ENCODE measurements at places on chromosomes 6 and 20.
A peak's percentile ranks its signal among the peaks of the same experiment; 100 is the strongest.

GRCh38 chr6:82679232-82679631 lies 315.6 kb downstream of the TPBG start:
- DNase-seq = no peak

- DNase-seq = peak; percentile 86
Measured at GRCh38 chr6:56223995-56224394, 23.4 kb downstream of the COL21A1 start.

DNA sequence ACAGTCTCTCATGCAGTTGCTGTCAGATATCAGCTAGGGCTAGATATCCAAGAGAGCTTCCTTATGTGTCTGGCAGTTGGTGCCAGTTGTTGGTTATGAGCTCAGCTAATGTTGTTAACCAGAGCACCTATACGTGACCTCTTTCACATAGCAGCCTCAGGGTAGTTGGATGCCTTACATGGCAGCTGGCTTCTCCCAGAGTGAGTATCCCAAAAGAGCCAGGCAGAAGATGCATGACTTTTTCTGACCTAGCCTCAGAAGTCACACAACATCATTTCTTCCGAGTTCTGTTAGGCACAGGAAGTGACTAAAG lies 175.7 kb downstream of the VEGFA start:
- DNase-seq = no peak

- peak; percentile 74 for DNase-seq
Measured at GRCh38 chr20:8073024-8073832, 53.7 kb upstream of the TMX4 start.

GRCh38 chr20:64082820-64083377 lies 1.3 kb downstream of the LKAAEAR1 start:
- DNase-seq = no peak

GRCh38 chr20:25394276-25394675 lies 3.6 kb upstream of the ABHD12 start:
- DNase-seq = no peak

DNA sequence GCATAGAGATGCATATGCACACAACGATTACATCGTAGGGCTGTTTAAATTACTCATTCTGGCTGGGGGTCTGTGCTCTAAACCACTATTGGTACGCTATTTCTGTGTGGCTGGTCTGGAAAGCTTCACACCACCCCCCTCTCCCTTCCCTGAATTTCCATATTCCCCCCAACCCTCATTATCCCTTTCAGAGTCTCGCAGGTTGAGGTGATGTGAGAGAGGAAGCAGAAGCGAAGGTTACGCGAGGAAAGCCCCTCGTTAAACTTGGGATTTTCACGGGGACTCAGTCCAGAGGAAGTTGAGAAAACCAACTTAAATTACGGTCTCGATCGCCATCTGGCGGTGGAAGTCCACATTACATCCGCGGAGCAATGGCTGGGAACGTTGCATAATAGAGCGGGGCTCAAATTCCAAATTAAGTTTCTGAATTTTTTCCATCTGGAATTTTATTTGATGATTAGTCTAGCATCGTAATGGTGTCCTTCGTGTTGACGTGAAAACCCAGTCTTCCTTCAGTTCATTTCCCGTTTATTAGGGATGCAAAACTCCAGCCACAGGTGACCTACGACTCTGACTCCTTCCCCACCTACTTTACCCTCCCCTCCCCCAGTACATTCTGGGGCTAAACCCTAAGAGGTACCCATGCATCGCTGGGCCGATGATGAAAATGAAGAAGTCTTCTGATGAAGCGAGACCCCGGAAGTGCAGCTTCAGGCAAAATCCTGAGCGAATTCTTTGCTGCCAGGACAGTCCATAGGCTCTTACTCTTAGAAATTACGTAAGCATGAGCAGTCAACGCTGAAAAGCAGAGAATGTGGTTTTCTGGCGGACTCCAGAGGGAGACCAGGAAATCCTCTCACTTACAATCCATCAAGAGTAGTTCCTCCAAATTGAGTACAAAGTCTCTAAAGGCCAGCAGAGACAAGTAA lies 19.7 kb downstream of the HLA-DOB start:
- peak; percentile 74 for DNase-seq

- no peak for DNase-seq
Measured at GRCh38 chr6:26392932-26393636, 9.0 kb upstream of the BTN3A1 start.

GRCh38 chr20:32577023-32577422 lies 8.1 kb downstream of the NOL4L start:
- DNase-seq = no peak

GRCh38 chr20:19314621-19315020 lies 102.2 kb downstream of the SLC24A3 start:
- DNase-seq = no peak

DNA sequence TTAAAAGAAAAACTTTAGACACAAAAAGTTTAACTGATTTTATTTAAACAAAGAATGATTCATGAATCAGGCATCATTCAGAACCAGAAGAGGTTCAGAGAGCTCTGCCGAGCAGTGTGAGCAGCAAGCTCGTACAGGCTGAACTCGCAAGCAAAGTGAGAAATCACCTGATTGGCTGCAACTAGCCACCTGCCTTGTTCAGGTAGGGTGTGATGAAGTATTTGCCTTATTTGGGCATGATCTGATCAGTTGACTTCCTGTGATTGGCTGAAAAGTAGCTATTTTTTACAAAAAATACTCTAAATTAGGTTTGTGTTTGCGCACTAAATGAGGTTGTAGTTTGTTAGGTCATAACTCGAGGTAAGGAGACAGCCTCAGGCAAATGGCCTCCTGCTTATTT lies 80.7 kb downstream of the HIVEP1 start:
- no peak for DNase-seq

GRCh38 chr6:36139431-36139830 lies 9.1 kb downstream of the MAPK13 start:
- no peak for DNase-seq

DNA sequence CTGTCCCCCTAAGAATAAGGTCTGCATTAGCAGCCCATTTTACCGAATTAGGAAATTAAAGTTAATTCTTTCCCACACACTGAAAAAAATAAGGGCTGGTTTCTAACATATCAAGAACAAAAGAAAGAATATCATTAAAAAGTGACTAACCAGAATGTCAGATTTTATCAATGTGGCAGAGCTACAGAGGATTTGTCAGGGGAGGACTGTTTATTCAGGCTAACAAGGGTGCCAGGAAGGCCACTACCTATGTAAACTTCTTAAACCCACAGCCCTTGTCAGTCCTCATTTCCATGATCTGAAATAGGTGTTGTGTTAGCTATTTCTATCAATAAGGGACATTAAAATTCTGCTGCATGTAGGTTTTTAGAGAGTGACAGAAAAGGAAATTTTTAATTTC lies 76.4 kb downstream of the BACH2 start:
- no peak for DNase-seq

DNA sequence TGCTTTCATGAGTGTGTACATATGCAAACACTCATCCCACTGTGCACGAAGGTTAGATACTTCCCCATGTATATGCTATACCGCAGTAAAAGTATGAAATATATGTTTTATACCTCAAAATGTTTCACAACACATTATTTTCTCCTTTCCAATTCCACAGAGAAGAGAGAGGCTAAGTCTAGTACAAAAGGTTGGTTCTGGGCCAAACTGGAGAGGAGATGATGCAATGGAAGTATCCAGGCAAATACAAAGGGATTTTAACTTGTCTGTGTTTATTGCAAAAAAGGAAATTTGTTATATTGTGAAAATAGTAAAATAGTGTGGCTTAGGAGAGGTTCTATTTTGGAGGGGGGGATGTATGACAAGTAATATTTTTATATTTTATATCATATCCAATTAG lies 112.6 kb downstream of the PLCB1 start:
- peak; percentile 77 for DNase-seq

DNA sequence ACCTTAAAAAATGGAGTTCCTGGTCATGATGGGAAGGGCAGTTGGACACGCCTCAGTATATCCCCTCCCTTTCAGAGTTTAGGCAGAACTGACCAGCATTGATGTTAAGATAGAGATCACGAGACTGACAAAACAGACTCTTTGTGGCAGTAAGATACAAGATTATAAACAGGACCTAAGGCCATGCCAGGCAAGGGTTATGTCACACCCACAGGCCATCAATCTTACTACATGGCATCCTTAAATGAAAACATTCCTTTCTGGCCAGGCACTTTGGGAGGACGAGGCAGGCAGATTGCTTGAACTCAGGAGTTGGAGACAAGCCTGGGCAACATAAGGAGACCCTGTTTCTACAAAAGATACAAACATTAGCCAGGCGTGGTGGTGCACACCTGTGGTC lies 129.3 kb upstream of the MLN start:
- DNase-seq = no peak

DNA sequence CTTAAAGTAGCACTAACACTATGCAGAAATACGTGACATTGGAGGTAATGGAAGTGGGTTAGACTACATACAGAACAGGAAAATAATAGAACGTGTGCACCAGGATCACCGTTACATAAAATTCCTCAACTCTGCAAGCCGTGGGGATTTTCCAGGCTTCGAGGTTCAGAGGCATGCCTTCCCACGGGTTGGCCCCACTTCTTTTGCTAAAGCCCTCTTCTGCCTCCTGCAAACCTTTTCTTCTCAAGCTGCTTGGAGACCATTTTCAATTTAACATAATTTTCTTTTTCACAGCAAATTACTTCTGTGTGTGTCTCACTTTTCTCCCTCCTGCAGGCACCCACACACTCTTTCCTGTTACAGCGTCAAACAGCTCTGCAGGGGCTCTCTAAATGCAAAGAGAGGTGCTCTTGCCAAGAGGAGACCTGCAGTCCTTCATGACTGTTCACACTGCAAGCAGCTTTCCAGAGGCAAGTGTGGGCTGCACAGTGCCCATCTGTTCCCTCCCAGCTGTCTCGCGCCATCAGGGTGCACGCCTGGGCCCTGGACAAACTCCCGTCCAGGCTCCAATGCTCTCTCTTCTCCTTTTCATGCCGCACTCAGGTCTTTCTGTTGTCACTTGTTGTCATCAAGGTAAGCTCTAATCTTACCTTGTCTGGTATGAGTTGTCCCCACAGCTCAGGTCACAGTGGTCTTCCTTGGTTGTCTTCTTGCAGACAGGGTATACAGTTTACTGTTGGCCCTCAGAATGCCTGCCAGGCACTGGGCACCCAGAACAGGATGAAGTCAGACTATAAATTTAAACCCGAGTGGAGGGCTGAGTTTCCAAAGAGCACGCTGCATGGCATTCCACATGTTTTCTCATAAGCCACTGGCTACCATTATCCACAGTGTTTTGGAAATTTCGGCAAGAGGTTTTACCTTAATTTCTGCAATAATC lies 164.8 kb upstream of the GGTLC1 start:
- DNase-seq = no peak

DNA sequence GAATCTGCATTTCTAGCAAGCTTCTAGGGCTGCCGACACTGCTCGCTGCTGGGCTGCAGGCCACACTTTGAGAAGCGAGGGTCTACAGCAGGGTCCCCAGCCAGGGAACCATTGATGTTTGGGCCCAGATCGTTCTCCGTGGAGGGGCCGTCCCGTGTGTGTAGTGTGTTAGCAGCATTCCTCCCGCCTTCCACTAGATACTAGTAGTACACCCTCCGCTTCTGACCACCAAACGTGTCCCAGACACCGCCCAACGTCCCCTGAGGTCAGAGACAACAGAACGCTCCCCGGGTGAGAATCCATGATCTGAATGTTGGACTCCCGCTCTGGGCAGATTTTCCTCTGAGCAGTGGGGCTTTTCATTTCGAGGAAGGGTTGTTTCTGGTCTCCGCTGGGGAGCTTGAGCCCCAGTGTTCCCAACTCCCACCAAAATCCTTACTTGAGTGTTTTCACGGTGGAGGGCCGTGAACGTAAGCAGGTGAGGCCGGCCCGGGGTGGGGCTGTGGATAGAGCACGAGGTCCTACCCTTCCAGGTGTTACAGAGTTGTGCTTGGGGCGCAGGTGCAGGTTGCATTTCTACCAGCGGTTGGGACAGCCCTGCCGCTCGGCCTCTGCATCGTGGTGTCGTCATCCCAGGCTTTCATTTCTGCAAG lies 124.6 kb downstream of the SYCP2 start:
- DNase-seq = no peak

DNA sequence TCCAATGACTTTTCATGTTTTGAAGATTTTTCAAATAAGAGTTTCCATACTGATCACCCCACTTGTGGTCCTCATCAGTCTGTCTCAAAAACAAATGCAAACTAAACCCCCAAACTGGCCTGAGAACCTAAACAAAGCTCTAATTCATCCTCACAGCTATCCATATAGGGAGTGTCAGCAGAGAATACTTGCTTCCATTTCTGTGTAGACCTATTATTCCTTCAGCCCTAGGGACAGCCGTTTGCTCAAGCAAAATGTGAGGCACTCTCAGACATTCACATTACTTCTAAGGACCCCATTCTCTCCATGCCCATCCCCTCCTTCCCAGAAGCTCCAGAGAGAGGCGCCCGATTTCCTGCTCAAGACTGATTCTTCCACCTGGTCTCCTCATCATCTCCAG lies 24.6 kb downstream of the DNAAF9 start:
- no peak for DNase-seq

GRCh38 chr6:31569861-31570536 lies 2.1 kb upstream of the LTA start:
- DNase-seq = no peak

DNA sequence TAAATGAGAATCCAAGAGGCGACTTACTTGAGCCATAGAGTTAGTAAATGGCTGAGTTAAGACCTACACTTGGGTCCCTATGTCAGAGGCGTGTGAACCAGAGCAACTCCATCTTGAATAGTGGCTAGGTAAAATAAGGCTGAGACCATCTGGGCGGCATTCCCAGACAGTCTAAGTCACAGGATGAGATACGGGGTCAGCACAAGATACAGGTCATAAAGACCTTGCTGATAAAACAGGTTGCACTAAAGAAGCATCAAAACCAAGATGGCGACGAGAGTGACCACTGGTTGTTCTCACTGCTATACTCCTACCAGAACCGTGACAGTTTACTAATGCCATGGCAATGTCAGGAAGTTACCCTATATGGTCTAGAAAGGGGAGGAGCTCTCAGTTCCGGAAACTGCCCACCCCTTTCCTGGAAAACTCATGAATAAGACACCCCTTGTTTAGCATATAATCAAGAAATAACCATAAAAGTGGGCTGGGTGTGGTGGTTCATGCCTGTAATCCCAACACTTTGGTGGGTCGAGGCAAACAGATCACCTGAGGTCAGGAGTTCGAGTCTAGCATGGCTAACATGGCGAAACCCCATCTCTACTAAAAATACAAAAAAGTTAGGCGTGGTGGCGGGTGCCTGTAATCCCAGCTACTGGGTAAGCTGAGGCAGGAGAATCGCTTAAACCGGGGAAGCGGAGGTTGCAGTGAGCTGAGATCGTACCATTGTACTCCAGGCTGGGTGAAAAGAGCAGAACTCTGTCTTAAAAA lies 43.9 kb upstream of the EEF1A1 start:
- DNase-seq = no peak

- DNase-seq = no peak
Measured at GRCh38 chr6:107832151-107833056, 8.3 kb upstream of the SCML4 start.

- DNase-seq = peak; percentile 35
Measured at GRCh38 chr6:35052694-35053565, 88.2 kb downstream of the TCP11 start.

- DNase-seq = no peak
Measured at GRCh38 chr6:88276331-88276730, 110.2 kb upstream of the CNR1 start.

GRCh38 chr20:11676630-11677287 lies 240.9 kb upstream of the BTBD3 start:
- DNase-seq = peak; percentile 68

Data from GM23248 (cell line).